ENCODE measurements at places on chromosomes 3 and 15.

DNA sequence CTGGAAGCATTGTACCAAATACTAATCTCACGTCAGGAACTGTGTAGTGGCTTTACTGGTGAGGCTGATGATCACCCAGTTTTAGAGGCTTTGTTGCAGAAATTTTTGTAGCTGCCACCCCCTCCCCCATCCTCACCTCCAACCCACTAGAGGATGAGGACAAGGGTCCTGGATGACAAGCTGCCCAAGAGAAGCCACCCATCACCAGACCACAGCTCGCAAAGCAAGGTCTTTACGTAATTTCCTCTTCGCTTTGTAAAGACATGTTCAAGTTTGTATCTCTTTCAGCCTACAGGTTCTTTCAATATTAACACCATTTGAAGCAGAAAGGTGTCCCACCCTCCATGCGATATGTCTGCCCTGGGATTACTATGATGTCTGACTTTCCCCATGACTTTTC lies 74.2 kb downstream of the LDHAL6B start:
- no peak for DNase-seq

GRCh38 chr3:29764041-29764440 lies 483.2 kb downstream of the RBMS3 start:
- DNase-seq, result no peak

DNA sequence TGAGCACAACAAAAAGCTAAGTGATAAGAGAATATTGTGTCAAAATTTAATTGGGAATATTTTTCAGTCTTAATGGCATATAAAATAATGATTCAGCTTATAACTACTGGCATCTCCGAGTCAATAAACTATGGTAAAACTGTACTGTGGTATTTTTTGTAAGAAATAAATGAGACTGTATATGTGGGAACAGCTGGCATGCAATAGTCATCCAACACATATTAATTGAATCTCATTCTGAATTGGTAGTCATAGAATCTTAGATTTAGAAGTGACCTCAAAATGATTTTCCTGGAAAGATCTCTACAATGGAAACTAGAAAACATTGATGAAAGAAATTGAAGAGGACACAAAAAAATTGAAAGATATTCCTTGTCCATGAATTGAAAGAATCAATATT lies 133.4 kb upstream of the SLC7A14 start:
- no peak for DNase-seq

GRCh38 chr3:172564499-172564898 lies 41.3 kb upstream of the TNFSF10 start:
- no peak for DNase-seq

- DNase-seq, result no peak
These were observed 10.0 kb downstream of the WWTR1 start for GRCh38 chr3:149647812-149648211.

GRCh38 chr3:113242096-113242581 lies 30.8 kb downstream of the BOC start:
- DNase-seq, result no peak

GRCh38 chr3:101542957-101543356 lies 18.7 kb upstream of the TRMT10C start:
- DNase-seq, result no peak

DNA sequence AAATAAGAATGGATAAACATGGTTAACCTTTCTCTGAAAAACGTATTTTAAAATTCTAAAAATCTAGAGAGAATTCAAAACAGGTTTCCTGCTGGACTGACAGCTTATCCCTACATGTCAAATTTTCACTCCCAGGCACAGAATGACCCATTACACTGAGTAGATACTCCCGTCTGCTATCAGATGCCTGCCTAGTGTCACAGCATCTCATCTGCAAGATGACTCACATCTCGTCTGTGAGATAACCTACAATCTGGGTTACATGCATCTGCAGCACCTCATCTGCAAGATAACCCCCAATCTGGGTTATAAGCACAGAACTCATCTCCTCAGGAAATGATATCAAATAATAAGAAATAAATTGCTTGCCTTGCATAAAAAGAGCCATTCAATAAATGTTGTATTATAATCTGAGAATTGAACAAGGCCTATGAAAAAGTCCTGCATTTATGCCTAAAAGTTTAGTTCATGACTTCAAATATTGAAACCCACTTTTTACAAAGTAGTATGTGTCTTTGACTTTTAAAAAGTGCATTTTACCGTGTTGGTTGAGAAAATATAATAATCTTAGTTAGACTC lies 188.3 kb upstream of the THBS1 start:
- DNase-seq, result no peak

GRCh38 chr3:37129871-37130270 lies 44.5 kb downstream of the LRRFIP2 start:
- no peak for DNase-seq

All from progenitor cell of endocrine pancreas (in vitro differentiated cells).